ENCODE measurements at places on chromosomes 16 and 17.

GRCh38 chr16:61871837-61872777, 164.1 kb downstream of the CDH8 start:
- no peak for DNase-seq

DNA sequence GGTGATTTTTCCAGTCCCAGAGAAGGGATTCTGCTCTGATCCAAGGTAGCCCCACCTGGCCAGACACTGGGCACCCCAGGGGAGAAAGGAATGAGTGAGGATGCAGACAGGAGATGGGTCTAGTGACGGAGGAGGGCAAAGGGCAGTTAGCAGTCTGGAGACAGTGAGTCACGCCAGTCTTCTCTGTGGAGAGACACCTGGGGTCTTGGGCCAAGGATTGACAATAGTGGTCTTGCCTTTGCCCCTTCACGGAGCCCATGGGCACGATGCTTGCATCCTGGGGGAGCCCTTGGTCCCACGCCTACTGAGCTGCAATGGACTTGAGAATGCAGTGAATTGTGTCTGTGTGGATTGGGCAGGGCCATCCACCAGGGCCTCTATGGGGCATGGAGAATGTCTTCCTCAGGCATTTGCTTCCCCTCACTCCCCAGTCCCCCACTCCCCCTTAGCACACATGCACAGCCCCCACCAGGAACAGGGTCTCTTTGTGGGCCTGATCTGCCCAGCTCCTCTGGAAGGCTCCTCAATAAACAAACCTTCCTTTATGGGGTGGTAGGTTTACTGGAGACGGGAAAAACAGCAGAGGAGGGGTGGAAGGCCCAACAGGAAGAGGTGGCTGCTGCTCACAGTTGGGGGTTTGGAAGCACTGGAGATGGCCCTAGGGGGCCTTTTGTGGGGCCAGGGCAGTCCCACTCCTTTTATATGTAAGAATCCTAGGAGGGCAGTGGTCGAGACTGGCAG, 1.4 kb downstream of the CHAD start:
- no peak for DNase-seq

DNA sequence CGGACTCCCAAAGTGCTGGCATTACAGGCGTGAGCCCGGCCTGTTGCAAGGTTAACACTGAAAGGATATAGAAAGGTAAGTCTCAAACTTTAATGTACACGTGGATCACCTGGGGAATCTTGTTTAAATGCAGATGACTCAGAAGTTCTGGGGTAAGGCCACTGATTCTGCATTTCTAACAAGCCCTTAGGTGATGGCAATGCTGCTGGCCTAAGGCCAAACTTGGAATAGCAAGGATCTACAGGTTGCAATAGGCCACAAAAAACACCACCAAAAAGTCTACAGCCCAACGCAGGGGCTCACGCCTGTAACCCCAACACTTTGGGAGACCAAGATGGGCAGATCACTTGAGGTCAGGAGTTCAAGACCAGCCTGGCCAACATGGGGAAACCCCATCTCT, 4.2 kb downstream of the CMTM4 start:
- no peak for DNase-seq

DNA sequence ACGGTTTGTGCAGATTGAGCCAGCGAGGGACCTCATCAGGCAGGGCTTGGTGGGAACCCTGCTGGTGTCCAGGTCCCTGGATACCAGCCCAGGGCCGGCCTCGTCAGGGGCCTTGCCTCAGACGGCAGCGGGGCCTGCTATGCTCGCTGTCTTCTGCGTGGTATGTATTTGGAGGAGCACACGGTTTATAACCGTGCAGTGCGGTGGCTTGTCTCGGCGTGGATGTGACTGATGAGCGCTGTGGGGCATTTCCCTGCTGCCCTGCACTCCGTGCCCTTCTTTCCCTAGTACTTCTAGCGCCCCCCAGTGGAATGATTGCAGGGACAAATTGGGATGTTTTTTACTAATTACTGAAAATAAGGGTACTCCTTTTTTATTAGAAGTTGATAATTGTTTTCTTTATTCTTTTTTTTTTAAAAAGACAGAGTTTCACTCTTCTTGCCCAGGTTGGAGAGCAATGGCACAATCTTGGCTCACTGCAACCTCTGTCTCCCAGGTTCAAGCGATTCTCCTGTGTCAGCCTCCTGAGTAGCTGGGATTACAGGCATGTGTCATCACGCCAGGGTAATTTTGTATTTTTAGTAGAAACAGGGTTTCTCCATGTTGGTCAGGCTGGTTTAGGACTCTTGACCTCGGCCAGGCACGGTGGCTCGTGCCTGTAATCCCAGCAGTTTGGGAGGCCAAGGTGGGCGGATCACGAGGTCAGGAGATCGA, 15.3 kb downstream of the TBCD start:
- DNase-seq = peak; percentile 35

- no peak for DNase-seq
Observed at GRCh38 chr16:86129541-86129940, 230.6 kb downstream of the IRF8 start.

- DNase-seq = no peak
Observed at GRCh38 chr17:74116087-74116717, 87.3 kb upstream of the RPL38 start.

DNA sequence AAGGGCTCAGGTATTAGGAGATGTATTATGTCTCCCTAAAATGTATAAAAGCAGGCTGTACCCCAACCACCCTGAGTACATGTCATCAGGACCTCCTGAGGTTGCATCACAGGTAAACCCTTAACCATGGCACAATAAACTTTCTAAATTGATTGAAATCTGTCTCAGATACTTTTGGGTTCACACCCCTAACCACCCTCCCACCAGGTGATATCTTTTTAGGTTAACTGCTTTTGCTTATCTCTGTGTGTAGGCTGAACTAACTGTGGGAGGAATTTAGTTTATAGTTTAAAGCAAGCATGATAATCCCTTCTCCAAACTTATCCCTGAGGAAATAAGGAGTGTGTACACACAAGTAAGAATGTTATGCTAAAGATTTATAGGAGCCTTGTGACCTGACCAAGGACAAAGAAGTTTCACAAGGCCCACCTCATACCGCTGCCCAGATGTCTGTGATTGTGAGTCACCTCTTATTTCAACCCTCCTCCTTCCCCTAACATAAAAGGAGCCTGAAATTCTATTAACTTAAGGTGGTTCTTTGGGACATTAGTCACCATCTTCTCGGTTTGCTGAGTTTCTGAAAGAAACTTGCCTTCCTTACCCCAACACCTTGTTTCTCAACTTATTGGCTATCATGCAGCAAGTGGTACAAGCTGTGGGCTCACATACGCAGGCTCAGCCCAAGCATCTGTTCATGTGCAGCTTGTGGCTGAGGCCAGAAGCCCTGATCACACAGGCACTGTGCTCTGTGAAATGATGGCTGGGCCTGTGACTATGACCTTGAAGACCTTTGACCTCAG, 11.3 kb downstream of the PRSS22 start:
- DNase-seq = no peak

GRCh38 chr16:4703906-4704305, 10.5 kb downstream of the NUDT16L1 start:
- DNase-seq = no peak

GRCh38 chr17:77512062-77512946, 371.5 kb downstream of the SEC14L1 start:
- no peak for DNase-seq

DNA sequence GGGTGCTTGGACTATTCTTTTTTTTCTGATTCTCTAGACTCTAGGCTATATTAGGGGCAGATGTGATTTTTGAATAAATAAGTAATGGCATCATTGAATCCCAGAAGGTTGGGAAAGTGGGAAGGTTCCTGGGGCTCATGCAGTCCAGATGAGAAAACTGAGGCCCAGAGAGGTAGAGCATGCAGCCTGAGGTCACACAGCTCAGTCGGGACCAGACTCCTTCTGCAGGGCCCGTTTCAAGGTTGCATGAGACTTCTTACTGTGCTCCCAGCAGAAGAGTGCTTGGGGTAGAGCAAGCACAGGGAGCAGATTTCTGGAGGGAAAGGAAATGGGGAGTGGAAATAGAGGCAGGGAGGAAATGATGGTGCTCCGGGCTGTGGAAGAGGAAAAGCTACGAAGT, 59.8 kb downstream of the MGAT5B start:
- no peak for DNase-seq

- no peak for DNase-seq
Observed at GRCh38 chr16:72357910-72358309, 186.0 kb upstream of the PMFBP1 start.

GRCh38 chr16:23802776-23803175, 33.0 kb upstream of the PRKCB start:
- no peak for DNase-seq

GRCh38 chr17:8159459-8160223, 3.1 kb downstream of the VAMP2 start:
- DNase-seq = no peak

DNA sequence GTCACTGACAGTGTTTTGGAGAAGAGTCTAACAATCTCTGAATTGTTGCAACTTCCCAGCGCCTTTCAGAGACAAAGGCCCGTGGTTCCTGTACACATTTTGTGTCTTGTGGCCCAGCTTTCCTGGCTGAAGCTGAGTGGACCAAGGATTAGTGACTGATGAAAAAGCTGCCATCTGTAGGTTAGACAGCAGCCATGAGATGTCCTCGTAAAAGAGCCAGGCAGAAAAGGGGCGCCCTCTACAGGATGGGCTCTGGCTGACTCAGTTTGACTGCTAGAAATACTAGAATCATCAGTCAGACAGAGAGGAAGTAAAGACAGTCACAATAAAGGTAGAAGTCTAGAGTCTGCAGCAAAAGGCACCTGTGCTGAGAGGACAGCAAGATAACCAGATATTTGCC, 26.5 kb upstream of the NF1 start:
- peak; percentile 50 for DNase-seq

GRCh38 chr17:79752175-79752574, 21.4 kb downstream of the ENPP7 start:
- DNase-seq = no peak

- DNase-seq = no peak
Observed at GRCh38 chr17:78653382-78653781, 76.2 kb upstream of the DNAH17 start.

DNA sequence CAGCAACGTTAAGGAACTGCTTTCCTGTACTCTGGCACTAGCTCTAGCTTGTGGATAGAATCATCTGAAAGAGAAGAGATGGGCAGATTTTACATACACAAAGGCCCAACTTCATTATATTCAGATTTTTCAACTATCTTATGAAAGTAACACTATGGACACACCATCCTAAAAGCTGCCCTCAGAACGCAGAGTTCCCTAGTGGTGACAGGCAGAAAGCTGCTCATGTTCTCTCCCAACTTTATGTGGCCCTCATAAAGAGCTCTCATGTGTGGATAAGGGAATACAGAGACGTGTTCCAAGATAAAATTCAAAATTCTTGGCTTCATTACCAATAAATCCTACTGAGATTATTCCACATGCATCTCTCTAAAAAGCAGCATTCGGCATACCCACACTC, 1.5 kb downstream of the CFAP20 start:
- DNase-seq = no peak

DNA sequence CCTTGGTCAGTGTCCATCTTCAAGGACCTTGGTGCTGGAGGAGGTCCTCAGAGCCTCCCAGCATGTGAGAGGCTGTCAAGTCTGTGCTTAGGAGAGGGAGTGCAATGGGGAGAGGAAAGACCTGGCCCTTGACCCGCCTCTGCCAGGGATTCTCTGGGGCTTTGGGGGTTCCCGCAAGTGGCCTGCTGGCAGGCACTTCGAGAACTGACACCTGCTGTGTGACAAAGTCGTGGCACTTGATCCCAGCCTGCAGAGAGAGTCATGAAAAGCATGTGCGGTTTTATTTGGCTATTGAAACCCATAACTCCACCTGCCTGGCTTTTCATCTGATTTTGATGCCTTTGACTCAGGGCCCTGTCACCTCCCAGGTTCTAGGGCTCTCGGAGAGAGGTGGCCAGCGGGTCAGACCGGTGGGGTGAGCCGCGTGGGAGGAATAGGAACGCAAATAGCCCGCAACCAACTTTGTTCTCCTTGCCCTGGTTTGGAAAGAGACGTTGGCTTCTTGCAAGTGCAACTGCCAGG, 42.8 kb upstream of the GSE1 start:
- DNase-seq = no peak

GRCh38 chr16:25051406-25052150, 36.4 kb upstream of the ARHGAP17 start:
- DNase-seq = no peak

- no peak for DNase-seq
Observed at GRCh38 chr16:49496656-49497055, 123.1 kb downstream of the C16orf78 start.

- no peak for DNase-seq
Observed at GRCh38 chr16:23896832-23897821, 61.3 kb downstream of the PRKCB start.

DNA sequence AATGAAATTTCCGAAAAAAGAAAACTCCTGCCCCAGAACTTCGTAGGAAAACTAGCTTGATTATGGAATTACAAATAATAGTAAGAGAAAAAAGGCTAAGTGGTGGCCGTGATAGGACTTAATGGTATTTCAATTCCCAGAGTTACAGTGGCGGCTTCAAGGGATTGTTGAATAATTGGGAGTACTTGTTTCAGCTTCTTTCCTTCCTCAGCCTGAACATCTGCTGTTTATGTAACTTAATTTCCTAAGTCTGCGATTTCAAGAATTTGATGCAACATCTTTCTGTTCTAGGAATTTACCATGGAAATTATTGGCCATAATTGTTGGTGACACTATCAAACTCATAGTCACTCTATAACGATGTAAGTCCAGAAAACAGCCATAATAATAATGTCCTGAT, 684 bp upstream of the APPBP2 start:
- DNase-seq = no peak

- DNase-seq = no peak
Observed at GRCh38 chr16:24909856-24910255, 64.1 kb downstream of the SLC5A11 start.

DNA sequence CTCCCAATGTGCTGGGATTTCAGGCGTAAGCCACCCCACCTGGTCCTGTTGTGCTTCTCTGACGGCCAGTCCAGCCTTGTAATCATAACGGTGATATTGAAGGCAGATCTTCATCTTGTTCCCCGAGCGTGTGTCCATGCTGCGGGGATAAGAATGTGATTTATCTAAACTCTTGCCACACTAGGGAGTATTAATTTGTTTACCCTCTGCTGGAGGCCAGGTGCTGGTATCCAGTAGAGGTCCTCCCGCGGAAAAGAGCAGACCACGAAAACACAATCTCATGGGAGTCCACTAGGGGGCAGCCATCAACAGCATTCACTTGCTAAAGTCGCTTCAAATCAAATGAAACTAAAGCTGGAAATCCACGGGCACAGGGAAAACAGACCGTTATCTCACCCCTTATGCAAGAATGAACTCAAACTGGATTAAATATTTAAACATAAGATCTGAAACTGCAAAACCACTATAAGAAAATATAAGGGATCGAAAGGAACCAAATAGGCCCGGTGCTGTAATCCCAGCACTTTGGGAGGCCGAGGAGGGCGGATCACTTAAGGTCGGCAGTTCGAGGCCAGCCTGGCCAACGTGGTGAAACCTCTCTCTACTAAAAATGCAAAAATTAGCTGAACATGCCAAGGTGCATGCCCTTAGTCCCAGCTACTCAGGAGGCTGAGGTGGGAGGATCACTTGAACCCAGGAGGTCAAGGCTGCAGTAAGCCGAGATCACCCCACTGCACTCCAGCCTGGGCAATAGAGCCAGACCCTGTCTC, 22.3 kb upstream of the RBBP6 start:
- peak; percentile 61 for DNase-seq

Measured in NCI-H1694 treated with DMSO at 0.1 percent for 48 hours (cell line).